Activated CD8-positive, alpha-beta memory T cell treated with anti-CD3 and anti-CD28 coated beads, Interleukin-2, amount 10 ng/mL, durations not matched to agents 7 days and 5 days (primary cell): ENCODE measurements at places on chromosomes 6 and 20. TPM values are rescaled to one million over a fixed set of nuclear protein-coding genes. Genes with fewer than 3 reads are reported as not detected.

- DNase-seq, result no peak
- H3K4me3 ChIP-seq, result no peak overlapping the region
Observed at GRCh38 chr6:133512410-133513016, 271.4 kb downstream of the EYA4 start.

DNA sequence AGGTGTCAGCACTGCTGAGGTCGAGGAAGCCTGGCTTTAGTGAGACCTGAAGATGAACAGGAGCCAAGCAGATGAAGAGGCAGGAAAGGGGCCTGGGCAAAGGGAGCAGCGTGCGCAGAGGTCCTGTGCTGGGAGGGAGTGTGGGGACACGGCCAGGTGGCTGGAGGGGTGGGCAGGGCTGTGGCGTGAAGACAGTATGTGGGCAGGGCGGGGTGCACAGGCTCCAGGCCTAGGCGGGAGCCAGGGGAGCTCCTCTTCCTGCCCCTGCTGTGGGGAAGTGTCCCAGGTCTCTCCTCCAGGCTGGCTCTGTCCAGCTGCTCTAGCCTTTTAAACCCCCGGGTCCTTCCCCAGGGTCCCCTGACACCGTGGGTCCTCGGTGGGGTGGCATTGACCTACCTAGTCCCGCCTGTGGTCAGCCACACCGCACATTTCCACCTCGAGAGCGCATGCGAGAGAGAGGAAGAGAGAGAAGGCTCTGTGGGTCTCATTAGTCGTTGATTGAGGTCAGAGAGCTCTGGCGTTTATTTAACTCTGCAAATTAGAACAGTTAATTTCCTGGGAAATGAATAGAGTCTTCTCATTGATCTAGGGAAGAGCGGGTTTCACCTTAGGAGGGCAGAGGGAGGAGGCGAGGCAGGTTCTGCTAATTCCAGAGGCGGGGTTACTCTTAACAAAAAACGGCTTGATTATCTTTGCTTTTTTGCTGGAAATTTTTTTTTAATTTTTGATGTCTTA, 68.8 kb downstream of the CDH4 start:
- H3K27ac ChIP-seq, result no peak overlapping the region
- H3K27me3 ChIP-seq, result no peaks in the 10 kb centered on the region
- no peak for DNase-seq
- H3K4me3 ChIP-seq, result no peak overlapping the region

SMOC2 gene
- total RNA-seq, result not detected

DNA sequence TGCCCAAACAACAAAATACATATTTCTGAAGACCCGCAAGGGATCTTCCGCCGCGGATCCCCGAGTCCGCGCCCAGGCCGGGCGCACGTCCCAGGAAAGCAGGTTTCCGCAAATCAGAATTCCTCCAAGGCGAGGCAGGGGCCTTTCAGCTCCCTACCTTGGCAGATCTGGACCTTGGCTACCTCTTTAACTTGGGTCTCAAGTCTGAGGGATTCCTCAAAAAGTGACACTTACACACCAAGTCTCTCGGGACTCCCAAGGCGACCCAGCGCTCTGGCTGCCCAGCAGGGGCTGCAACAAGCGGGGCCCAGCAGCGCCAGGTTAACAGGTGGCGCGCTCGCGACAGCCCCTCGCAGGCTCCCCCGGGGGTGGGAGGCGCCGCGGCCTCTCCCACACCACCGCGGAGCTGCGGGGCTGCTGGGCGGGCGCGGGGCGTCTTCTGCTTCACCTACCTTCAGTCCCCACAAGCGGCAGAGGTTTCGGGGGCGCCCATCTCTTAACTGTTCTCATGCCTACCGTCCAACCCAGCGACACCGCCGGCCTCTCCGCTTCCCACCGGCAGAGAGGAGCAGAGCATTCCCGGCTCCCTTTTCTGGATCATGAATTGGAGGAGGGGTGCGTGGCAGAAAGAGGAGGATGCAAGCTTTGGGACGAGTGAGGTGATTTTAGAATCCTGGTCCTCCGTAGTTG, 414 bp downstream of the SIM1 start:
- H3K36me3 ChIP-seq, result peaks cover 14% of the 10 kb centered on the region
- peak overlapping the region; percentile 40 for H3K27ac ChIP-seq
- peaks cover 90% of the 10 kb centered on the region for H3K27me3 ChIP-seq
- H3K4me3 ChIP-seq, result no peak overlapping the region
- no peak for DNase-seq

TNNC2 gene
- not detected for total RNA-seq

GRCh38 chr20:1896484-1897258, 1.5 kb downstream of the SIRPA start:
- no peaks in the 10 kb centered on the region for H3K4me1 ChIP-seq
- H3K4me3 ChIP-seq, result no peak overlapping the region
- no peak for DNase-seq
- H3K27me3 ChIP-seq, result peaks cover 72% of the 10 kb centered on the region

PRRT1 gene
- 0.28 TPM for total RNA-seq

CST2 gene
- not detected for total RNA-seq

FOXF2 gene
- total RNA-seq, result not detected

DNA sequence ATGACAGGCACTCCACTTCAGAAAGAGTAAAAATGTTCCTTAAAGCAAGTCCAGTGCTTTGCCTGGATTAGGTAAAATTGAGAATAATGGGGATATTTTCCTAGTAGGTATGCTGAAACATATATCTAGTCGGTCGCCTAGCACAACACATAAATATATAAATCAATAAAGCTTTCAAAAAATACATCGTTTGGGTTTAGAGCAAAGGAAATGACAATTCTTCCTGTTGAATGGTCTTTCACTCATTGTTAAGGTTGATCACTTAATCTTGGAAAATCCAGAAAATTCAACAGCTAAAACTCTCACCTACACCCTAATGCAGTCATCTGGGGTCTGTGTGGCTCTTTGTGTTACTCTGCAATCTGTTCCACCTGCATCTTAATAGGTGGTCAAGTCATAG, 13.9 kb downstream of the HAO1 start:
- no peak for DNase-seq
- peaks cover 8% of the 10 kb centered on the region for H3K27me3 ChIP-seq
- H3K4me1 ChIP-seq, result no peaks in the 10 kb centered on the region
- H3K4me3 ChIP-seq, result no peak overlapping the region

DNA sequence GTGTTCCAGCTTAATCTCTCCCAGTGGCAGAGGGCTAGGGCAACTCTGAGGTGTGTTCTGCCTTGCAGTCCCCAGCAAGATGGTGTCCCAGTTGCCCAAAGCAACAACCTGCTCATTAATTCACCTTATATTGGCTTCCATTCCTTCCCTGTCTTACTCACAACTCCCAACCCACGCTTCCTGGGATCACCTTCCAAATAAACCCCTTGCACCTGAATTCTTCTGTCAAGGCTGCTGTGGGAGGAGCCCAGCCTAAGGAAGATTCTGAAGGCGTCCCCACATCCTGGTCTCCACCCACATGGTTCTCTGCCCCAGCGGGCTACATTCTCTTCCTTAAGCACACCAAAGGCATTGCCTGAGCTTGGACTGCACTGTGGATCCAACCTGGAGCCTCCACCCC, 116.6 kb upstream of the MAFB start:
- H3K4me1 ChIP-seq, result no peaks in the 10 kb centered on the region
- H3K4me3 ChIP-seq, result no peak overlapping the region
- no peaks in the 10 kb centered on the region for H3K36me3 ChIP-seq
- no peak overlapping the region for H3K27ac ChIP-seq

LTV1 gene
- 22.5 TPM for total RNA-seq

DNA sequence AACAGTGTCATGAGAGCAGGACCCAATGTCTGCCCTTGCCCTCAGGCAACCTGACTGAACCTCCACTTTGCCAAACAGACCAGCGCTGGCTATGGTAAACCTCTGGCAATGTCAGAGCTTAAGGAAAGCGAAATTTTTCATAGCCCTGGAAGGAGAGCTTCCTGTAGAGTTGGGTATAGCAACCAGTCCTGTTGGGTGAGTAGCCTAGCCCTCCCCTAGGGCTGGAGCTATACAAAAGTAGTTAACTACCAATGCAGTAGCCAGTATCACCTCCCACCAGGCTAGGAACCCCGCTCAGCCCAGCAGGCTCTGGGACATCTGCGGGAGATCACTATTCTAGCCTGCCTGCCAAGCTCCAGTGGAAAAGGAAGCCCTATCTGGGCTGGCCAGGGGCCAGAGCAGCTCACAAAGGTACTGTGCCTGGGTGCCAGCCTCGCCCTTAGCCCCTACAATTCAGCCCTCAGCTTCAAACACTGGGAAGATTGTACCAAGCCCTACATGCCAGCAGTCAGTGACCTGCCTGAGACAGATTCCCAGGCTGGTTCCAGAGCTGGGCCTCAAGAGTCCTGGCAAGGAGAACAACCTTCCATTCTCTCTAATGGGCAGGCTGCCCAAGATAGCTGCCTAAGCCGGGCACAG, 7.9 kb downstream of the WFDC3 start:
- H3K27ac ChIP-seq, result no peak overlapping the region
- no peak for DNase-seq
- peaks cover 23% of the 10 kb centered on the region for H3K4me1 ChIP-seq
- no peaks in the 10 kb centered on the region for H3K36me3 ChIP-seq
- no peak overlapping the region for H3K4me3 ChIP-seq

FAM83C gene
- total RNA-seq, result not detected

DNA sequence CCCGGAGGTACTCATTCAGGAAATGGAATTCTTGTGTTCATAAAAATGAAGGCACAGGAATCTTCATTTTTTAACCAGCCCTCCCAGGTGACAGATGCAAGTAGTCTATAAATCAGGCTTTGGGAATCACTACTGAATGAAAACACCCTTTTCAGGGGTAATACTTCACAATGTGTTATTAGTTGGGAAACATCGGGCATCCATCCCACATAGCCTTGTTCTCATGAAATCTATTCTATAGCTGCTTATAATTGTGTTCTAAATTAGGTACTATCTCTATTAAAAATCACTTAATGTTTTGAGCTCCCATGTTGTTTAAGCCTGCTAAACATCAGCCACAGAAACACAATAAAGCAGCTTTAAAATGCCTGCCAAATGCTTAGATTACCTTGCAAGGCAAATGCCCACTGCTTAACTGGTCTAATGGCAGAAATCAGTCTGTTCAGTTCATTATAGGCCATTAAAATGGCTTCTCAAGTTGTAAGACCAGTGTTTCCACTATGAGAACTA, 94.9 kb downstream of the L3MBTL3 start:
- no peak overlapping the region for H3K4me3 ChIP-seq
- peaks cover 2% of the 10 kb centered on the region for H3K4me1 ChIP-seq
- no peaks in the 10 kb centered on the region for H3K27me3 ChIP-seq

DNA sequence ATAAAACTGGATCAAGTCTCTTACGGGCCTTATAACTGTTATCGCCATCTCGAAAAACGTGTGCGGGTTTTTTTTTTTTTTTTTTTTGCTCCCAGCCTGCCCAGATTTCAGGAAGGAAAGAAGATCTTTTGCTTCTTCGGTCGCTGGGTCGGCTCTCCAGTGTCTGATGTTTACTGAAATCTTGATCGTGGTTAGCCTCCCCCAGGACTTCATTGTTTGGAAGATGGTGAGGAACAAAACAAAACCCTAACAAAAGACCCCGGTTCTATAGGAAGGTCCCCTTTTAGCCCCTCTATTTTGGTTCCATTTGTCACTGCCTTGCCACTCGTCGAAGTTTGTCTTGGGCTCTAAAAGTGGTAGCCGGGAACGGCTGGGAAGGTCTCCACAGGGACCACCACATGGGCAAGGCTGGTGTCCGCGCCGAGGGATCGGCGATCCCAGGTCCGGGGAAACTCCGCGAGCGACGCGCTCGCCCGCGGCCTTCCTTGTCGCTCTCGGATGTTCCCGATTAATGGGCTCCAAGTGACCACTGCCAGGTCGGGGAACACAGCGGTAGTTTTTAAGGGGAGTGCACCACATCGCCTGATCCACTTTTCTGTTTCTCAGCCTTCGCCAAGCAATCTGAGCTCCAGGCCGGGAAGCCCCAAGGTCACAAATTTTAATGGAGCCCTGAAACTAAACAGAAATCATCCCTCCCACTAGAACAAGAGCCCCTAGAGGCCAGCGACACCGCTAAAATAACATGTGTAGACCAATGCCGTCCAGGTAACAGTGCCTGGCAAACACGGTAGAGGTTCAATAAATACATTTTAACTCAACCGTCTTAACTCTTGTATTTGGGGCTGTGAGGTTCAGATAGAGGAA, 27.0 kb downstream of the TRIM27 start:
- peak; percentile 80 for DNase-seq
- peak overlapping the region; percentile 100 for H3K27ac ChIP-seq
- peaks cover 15% of the 10 kb centered on the region for H3K36me3 ChIP-seq
- H3K27me3 ChIP-seq, result no peaks in the 10 kb centered on the region
- peaks cover 12% of the 10 kb centered on the region for H3K4me1 ChIP-seq

GRCh38 chr6:66238851-66239250, 531.8 kb upstream of the EYS start:
- H3K4me1 ChIP-seq, result no peaks in the 10 kb centered on the region
- no peak overlapping the region for H3K4me3 ChIP-seq
- H3K36me3 ChIP-seq, result no peaks in the 10 kb centered on the region

GRCh38 chr6:148466158-148466557, 123.5 kb downstream of the SASH1 start:
- no peaks in the 10 kb centered on the region for H3K36me3 ChIP-seq
- H3K4me3 ChIP-seq, result no peak overlapping the region
- H3K27ac ChIP-seq, result no peak overlapping the region
- DNase-seq, result no peak
- H3K4me1 ChIP-seq, result no peaks in the 10 kb centered on the region

HIVEP1 gene
- 31.1 TPM for total RNA-seq

GRCh38 chr20:16581241-16581640, 8.0 kb upstream of the KIF16B start:
- H3K4me1 ChIP-seq, result no peaks in the 10 kb centered on the region
- H3K27me3 ChIP-seq, result peaks cover 12% of the 10 kb centered on the region
- H3K36me3 ChIP-seq, result no peaks in the 10 kb centered on the region
- no peak overlapping the region for H3K4me3 ChIP-seq

GRCh38 chr6:132954222-132954621, 139.9 kb downstream of the RPS12 start:
- H3K4me1 ChIP-seq, result peaks cover 2% of the 10 kb centered on the region
- no peak overlapping the region for H3K4me3 ChIP-seq
- peaks cover 6% of the 10 kb centered on the region for H3K36me3 ChIP-seq
- no peak overlapping the region for H3K27ac ChIP-seq
- peaks cover 59% of the 10 kb centered on the region for H3K27me3 ChIP-seq
- DNase-seq, result no peak

DNA sequence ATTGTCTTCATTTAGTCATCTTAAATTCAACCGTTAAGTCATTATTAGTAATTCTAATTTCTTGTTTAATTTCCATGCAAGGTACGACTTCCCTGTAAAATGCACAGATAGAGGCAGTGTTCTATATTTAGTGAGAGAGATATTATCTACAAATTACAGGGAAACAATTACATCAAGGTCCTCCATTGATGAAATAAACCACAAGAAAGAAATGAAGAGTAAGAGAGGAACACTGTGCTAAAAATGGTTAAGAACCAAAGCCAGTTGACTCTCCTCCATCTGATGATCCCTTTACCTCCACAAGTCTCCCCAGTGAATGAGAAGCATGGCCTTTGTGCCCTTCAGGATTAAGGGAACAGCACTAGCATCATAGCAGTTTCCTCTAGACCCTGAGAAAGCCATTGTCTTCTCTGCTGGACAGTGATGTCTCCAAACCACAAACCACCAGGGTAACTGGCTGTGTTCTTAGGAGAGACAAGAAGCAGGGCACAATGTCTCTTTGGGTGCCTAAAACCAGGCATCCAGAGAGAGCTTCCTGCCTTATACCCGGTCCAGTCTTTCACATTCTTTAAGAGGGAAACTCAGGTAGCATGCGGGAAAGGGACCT, 38.1 kb downstream of the IRF4 start:
- DNase-seq, result peak; percentile 50
- peak overlapping the region; percentile 62 for H3K27ac ChIP-seq
- H3K4me1 ChIP-seq, result peaks cover 69% of the 10 kb centered on the region
- no peak overlapping the region for H3K4me3 ChIP-seq
- no peaks in the 10 kb centered on the region for H3K27me3 ChIP-seq
